NCI-H774 (cell line): ENCODE measurements at places on chromosomes 6 and 20.

- DNase-seq = peak; percentile 70
Measured at GRCh38 chr6:106963544-106963943, 11.0 kb downstream of the CD24 start.

- no peak for DNase-seq
Measured at GRCh38 chr6:169240125-169240524, 13.5 kb downstream of the THBS2 start.

- DNase-seq = no peak
Measured at GRCh38 chr6:132236744-132237143, 164.5 kb downstream of the MOXD1 start.

DNA sequence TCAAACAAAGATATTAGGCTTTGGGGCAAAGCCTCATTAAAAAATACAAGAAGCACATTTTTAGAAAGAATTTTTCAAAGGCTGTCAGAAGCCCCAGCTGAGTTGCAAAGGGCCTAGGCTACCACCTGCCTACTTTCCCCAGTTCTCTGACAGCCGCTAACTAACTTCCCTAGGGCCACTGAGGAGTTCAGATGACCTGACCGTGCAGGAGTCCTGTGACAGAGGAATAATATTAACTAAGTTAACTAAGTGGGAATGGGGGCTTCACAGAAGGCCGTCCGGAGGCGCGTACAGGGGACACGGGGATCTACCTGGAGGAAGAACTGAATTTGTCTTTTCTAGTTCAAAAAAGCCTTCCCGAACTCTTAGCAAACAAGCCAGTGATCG, 884 bp downstream of the MCHR2 start:
- no peak for DNase-seq

DNA sequence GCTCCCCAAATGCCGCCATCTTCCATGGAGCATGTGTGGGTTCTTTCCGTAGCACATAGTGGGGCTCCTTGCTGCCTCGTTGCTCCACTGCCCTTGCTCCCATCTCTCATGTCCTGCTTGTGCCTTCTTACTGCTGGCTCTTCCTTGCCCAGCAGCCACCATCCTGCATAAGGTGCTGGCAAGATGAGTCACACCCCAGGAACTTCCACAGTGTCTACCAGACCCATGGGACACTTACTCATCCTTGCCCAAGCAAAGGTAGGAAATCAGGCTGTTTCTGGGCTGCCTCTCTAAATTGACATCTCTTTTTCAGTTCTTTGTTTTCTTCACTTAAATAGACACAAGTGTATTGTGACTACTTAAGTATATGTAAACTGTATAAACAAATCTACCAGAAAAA, 39.4 kb upstream of the RGS17 start:
- no peak for DNase-seq
